ENCODE measurements at places on chromosomes 16 and 17. TPM values are rescaled to one million over a fixed set of nuclear protein-coding genes. Genes with fewer than 3 reads are reported as not detected.

DNA sequence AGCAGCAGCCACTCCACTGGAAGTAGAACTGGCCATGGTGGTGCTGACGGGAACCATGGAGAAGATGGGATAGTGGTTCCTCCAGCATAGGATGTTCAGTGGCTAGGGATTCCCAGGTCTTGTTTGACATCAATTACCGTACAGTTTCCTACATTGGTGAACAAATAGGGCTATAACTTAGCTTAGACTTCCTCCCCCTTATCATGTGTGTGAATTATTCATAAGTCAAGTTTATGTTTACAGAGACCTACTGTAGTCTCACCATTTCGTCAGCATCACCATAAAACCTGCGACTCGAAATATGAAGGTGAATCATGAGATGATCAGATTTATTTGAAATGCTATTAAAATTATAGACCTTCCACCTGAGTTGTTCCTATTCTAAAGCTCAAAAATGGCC lies 1.2 kb downstream of the KRTAP2-3 start:
- DNase-seq, result no peak

Gene SNRNP25
- 25.9 TPM for total RNA-seq

DNA sequence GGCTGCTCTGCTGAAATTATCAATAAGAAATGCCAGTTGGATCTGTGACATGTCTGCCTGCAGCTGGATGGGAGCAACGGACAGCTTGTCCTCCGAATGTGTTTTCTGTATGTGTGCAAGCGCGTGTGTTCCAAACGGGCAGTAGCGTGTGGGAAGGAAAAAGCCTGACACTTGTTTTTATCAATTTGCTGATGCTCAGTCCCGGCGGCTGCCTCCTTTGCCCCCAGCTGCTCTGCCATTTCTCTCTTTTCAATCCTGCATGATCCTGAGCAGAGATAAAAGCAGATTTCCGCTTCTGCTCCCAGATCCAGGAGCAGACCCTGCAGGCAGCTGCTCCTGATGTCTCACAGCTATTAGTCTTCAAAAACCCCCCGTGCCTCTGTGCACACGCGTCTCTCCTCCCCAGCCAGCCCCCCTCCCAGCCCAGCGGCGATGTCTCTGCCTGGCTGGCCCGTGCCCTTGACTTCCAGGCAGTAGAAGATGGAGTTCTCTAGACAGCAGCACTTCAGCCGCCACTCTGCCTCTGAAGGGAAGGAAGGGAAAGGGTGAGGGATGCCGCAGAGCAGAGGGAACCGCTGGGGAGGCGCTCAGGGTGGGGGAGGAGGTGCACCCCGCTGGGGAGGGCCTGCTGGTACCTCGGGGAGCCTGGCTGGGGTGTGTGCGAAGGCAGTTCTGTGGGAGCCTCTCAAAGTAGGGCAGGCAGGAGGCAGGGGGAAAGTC lies 4.1 kb downstream of the PRCD start:
- no peak for DNase-seq

Gene HBQ1
- total RNA-seq, result 0.34 TPM

GRCh38 chr17:49548506-49549310 lies 27.0 kb upstream of the NXPH3 start:
- DNase-seq, result peak; percentile 56

DNA sequence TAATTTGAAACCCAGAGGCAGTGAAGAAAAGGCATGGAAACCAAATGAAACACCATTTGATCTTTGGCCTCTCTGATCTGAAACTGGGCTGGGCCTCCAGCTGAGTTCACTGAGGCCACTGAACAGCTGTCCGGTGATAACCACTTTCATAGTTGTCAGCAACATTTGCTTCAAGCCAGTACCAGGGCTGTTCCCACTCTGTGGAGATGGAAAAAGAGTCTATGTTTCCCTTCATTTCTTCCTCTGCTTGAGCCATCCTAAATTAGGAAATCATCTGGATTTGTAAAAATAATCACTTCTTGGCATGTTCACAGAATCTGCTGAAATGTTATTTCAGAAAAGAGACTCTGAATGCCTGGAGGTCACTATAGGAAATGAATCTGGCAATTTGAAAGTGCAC lies 119.3 kb downstream of the STX8 start:
- DNase-seq, result peak; percentile 70

DNA sequence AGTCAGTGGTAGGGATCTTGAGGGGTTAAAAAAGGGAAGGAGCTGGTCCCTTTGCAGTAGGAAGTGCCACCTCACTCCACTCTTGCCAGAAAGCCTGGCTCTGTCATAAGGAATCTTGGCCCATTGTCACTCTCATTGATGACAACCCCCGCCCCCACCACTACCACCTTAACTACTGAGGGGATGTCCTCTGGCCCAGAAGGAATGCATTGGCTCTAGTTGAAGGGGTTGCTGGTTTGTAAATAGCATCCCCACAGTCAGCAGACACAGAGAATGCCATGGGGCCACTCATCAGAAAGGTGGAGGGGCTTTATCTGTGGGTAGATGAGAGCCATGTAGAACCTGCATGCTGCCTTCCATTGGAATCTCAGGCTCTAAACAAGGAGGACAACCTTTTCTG lies 316.2 kb downstream of the WWOX start:
- DNase-seq, result no peak

- peak; percentile 76 for DNase-seq
Measured at GRCh38 chr17:47810200-47810821, 11.3 kb downstream of the OSBPL7 start.

Gene MLKL
- total RNA-seq, result 35.3 TPM

- peak; percentile 70 for DNase-seq
Measured at GRCh38 chr17:76585649-76586593, at the start of gene ST6GALNAC2. ST6GALNAC2 (minus strand) TSS chr17:76585860; CDS start chr17:76585808, 52 bp downstream.

Gene SYT17
- 2.2 TPM for total RNA-seq

Gene RNF157
- total RNA-seq, result 0.34 TPM

Gene OTOP3
- total RNA-seq, result not detected

DNA sequence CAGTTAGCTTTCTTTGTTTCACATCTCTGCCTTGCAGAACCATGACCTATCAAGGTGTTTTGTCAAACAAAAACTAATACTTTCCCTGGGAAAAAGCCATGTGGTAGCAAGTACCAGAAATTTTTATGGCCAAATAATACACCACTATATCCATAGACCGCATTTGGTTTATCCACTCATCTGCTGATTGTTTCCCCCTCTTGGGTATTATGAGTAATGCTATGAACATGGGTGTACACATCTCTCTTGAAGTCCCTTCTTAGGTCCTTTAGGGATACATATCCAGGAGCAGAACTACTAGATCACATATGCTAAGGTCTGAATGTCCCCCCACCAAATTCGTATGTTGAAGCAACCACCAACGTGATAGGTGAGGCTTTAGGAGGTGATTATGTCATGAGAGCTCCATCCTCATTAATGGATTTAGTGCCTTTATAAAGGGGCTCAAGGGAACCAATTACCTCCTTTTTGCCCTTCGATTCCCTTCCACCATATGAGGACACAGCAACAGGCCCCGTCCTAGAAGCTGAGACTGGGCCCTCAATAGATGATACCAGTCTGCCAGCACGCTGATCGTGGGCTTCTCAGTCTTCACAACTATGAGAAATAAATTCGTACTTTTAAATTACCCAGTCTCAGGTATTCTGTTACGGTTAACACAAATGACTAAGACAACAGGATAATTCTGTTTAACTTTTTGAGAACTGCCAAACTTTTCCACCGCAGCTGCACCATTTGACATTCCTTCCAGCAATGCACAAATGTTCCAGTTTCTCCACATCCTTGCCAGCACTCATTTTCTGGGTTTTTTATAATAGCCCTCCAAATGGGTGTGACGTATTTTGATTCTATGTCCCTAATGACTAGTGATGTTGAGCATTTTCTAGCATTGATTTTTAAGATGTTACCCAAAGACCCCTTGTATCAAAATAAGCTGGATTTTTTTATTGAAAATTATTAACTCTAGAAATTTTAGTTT lies 30.0 kb downstream of the SIAH1 start:
- DNase-seq, result no peak

Gene ALOXE3
- 0.05 TPM for total RNA-seq

- no peak for DNase-seq
Measured at GRCh38 chr17:17066021-17066420, 23.8 kb downstream of the MPRIP start.

DNA sequence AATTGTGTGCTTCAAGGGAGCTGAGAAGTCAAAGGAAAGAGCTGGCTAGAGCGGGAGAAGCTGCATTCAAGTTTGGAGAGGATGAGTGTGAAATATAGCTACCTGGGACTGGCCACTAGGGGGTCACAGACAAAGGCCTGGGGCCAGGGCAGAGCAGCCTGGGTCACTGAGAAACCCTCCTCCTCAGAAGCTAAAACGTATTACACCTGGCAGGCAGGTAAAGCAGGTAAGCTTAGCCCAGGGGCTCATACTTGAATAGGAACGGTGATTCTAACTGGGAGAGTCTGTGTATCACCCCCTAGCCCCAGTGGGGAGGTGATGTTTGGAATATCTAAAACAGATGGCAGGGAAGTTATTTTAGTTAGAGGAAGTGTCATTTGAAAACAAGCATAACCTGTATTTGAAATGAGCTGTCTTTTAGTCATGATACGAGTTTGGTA lies 6.8 kb downstream of the KRT37 start:
- DNase-seq, result no peak

Gene TNFRSF17
- not detected for total RNA-seq

DNA sequence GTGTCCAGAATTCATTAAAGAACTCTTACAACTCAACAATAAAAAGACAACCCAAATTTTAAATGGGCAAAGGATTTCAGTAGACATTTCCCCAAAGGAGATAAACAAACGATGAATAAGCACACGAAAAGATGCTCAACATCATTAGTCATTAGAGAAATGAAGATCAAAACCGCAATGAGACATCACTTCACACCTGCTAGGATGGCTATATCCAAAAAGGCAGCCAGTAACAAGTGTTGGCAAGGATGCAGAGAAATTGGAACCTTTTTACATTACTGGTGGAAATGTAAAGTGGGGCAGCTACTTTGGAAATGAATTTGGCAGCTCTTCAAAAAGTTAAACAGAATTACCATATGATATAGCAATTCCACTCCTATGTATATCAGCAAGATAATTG lies 42.0 kb downstream of the PITPNM3 start:
- no peak for DNase-seq

Gene DNAH2
- total RNA-seq, result not detected

GRCh38 chr16:46711106-46712058 lies 21.9 kb downstream of the ORC6 start:
- DNase-seq, result no peak

- DNase-seq, result no peak
Measured at GRCh38 chr16:70796301-70796700, 4.7 kb downstream of the VAC14 start.

DNA sequence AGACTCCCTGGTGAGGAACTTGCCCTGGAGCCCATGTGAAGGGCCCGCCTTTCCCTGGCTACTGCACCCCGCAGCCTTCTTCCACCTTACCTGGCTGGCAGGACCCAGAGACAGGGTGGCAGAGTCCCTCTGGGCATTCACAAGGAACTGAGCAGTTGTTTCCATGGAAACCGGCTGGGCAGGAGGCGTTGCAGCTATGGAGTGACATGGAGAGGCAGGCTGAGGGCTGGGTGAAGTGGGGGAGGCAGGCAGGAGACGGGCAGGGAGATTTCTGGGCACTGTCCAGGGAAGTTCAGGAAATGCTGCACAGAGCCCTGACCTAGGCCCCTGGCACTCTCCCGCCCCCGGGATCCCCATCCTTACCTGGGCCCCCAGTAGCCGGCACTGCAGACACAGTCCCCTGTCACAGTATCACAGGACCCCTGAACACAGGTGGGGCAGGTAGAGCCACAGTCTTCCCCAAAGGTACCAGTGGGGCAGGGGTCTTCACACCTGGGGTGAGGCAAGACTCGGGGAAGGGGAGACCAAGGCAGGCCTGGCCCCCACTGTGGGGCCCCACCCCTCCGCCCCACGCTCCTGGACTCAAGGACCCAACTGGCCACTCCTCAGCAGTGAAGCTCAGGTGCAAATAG lies 5.9 kb downstream of the SCARF1 start:
- no peak for DNase-seq

DNA sequence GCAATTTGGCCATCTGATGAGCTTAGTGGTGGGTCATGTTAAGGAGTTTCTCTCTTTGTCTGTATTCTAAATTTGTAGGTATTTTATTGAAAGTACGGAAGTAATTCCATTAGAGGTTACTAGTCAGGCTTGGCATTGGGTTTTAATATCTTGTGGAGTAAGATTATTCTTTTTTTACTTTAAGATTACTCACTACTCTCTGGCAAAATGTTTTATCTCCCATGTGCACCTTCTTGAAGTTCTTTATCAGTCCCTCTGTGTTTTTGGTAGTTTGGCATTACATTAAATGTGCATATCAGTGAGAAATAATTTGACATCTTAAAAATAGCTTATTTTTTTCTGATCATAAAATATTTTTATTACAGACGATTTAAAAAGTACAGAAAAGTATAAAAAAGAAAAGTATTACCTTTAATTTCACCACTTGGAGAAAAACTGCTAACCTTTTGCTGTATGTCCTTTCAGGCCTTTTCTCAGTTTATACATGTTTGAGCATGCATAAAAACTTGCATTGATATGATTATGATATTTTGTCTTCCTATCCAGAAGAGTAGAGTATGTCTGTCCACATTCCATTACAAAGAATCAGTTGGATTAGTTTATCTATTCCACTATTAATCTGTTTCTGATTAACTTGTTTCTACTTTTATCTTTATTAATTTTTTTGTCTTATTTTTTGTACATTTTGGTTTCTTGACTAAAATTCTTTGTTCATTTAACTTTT lies 198.3 kb downstream of the SPECC1 start:
- DNase-seq, result no peak

Gene PTX4
- not detected for total RNA-seq

Gene SPNS2
- total RNA-seq, result 84.6 TPM

DNA sequence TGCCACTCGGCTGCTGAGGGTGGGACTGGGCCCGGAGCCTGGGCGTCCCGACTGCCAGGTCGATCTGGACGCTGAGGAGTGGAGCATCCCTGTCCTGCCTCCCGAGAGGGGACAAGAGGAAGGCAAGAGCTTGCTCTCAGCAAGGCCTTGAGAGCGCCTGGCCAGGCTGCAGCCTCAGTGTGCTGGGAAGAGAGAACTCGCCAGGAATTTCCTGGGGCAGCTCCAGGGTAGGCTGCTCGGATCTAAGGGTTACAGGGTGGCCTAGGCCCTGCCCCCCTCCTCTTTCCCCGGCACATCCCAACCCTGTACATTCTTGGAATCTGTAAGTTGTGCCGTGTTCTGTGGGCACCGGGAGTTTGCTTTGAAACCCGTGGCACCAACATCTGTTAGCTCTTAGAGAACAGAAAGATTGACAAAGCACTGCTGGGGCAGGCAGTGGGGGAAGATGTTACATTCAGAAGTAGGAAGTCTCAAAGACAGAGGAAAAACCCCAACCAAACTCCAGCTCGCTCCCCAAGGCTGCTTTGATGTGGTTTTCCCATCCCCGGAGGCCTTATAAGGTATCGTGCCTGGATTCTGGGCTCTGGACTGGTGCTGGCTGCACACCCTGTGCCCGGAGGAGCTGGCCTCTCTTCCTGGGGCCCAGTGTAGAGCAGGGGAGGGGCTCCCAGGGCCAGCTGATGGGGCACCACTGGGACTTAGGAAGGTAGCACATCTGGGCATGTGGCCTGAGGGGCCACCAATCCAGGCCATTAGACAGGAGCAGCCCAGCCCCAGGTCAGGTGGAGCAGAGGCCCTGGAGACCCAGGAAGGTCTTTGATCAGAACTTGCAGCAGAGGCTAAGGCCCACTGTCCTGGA lies 55.2 kb downstream of the NKD1 start:
- DNase-seq, result no peak
